Smooth muscle cell of trachea (primary cell): ENCODE measurements at places on chromosomes 11 and 22. TPM values are rescaled to one million over a fixed set of nuclear protein-coding genes. Genes with fewer than 3 reads are reported as not detected.

The INPP5J gene
- under 0.01 and 0.73 TPM in 2 replicates for total RNA-seq

The C22orf42 gene
- not detected in 2 replicates for total RNA-seq

The APOA4 gene
- total RNA-seq = not detected in 2 replicates

The IL10RA gene
- 1.8 TPM in 1 of 2 replicates, not detected in the other for total RNA-seq

The DDX10 gene
- total RNA-seq = 14.4 and 17.9 TPM in 2 replicates

The SLC29A2 gene
- total RNA-seq = 0.58 and 0.66 TPM in 2 replicates

The PLEKHB1 gene
- 1.0 and 3.3 TPM in 2 replicates for total RNA-seq

The CNTF gene
- total RNA-seq = 1.5 and 2.0 TPM in 2 replicates

The C11orf21 gene
- total RNA-seq = not detected in 2 replicates

The ZNF70 gene
- total RNA-seq = 3.2 and 4.3 TPM in 2 replicates

The BUD13 gene
- total RNA-seq = 10.1 and 11.9 TPM in 2 replicates

The ALDH3B2 gene
- total RNA-seq = 0.15 TPM in 1 of 2 replicates, not detected in the other

The ANGPTL5 gene
- total RNA-seq = 0.66 and 1.3 TPM in 2 replicates

The SLC1A2 gene
- total RNA-seq = 3.3 and 9.3 TPM in 2 replicates

The PTDSS2 gene
- total RNA-seq = 35.9 and 40.5 TPM in 2 replicates

The MS4A4E gene
- not detected in 2 replicates for total RNA-seq

The OR4D9 gene
- total RNA-seq = not detected in 2 replicates

The PACSIN3 gene
- total RNA-seq = 31.3 and 34.1 TPM in 2 replicates

The ARHGAP42 gene
- 6.3 TPM in 2 replicates for total RNA-seq

The OR51B5 gene
- 0.29 TPM in 1 of 2 replicates, not detected in the other for total RNA-seq

The SCGB1A1 gene
- total RNA-seq = not detected in 2 replicates

The OR5AK2 gene
- total RNA-seq = not detected in 2 replicates

The SLC22A25 gene
- total RNA-seq = not detected in 2 replicates

The C22orf31 gene
- total RNA-seq = 0.15 TPM in 1 of 2 replicates, not detected in the other

The C11orf52 gene
- total RNA-seq = 0.66 TPM in 1 of 2 replicates, not detected in the other

The CD3E gene
- total RNA-seq = not detected in 2 replicates

The SLC5A1 gene
- total RNA-seq = not detected in 2 replicates

The TMEM132A gene
- total RNA-seq = 7.7 and 30.3 TPM in 2 replicates

The MS4A12 gene
- total RNA-seq = not detected in 2 replicates

The CD3D gene
- not detected in 2 replicates for total RNA-seq

The MMP11 gene
- total RNA-seq = 3.1 and 15.2 TPM in 2 replicates
